ENCODE measurements at places on chromosomes 16 and 17. TPM values are rescaled to one million over a fixed set of nuclear protein-coding genes. Genes with fewer than 3 reads are reported as not detected.

Gene PLLP
- 1.1 TPM for polyA plus RNA-seq

Gene KRT24
- not detected for polyA plus RNA-seq

Gene KRTAP9-2
- polyA plus RNA-seq = not detected

Gene EME2
- 1.5 TPM for polyA plus RNA-seq

Gene CTRB1
- not detected for polyA plus RNA-seq

Gene CA4
- polyA plus RNA-seq = not detected

Gene DHX58
- 13.3 TPM for polyA plus RNA-seq

Gene ASPSCR1
- polyA plus RNA-seq = 30.8 TPM

Gene KRTAP1-5
- polyA plus RNA-seq = not detected

Gene SLC16A11
- 3.4 TPM for polyA plus RNA-seq

Gene AIPL1
- not detected for polyA plus RNA-seq

Gene NDE1
- polyA plus RNA-seq = 79.2 TPM

Gene SSTR5
- polyA plus RNA-seq = not detected

Gene RNF112
- not detected for polyA plus RNA-seq

Gene TBC1D3I
- not detected for polyA plus RNA-seq

Gene CACNG1
- polyA plus RNA-seq = not detected

Gene FNDC8
- polyA plus RNA-seq = not detected

Gene HIGD1B
- not detected for polyA plus RNA-seq

Gene RSKR
- 0.11 TPM for polyA plus RNA-seq

Gene BCL6B
- 0.33 TPM for polyA plus RNA-seq

Gene MLST8
- 44.1 TPM for polyA plus RNA-seq

Gene PMP22
- polyA plus RNA-seq = not detected

Gene MVP
- 90.3 TPM for polyA plus RNA-seq

Gene HAP1
- not detected for polyA plus RNA-seq

Gene TOX3
- polyA plus RNA-seq = not detected

Gene ZNF750
- not detected for polyA plus RNA-seq

Gene ALOX12B
- 0.41 TPM for polyA plus RNA-seq

Gene KREMEN2
- 1.5 TPM for polyA plus RNA-seq

Gene GNGT2
- 10.3 TPM for polyA plus RNA-seq

Gene PIK3R5
- 30.7 TPM for polyA plus RNA-seq

Gene SLC47A1
- polyA plus RNA-seq = not detected

Gene SLC6A2
- polyA plus RNA-seq = not detected

Gene C16orf74
- 39.7 TPM for polyA plus RNA-seq

Gene CCL18
- not detected for polyA plus RNA-seq

Gene RPRML
- 0.28 TPM for polyA plus RNA-seq

Gene WSCD1
- not detected for polyA plus RNA-seq

Gene PRRT2
- polyA plus RNA-seq = not detected

Gene OTOA
- not detected for polyA plus RNA-seq

Measured in IgD-negative memory B cell (primary cell).